Fibroblast of lung (primary cell): ENCODE measurements at places on chromosomes 2 and 18. TPM values are rescaled to one million over a fixed set of nuclear protein-coding genes. Genes with fewer than 3 reads are reported as not detected.

DNA sequence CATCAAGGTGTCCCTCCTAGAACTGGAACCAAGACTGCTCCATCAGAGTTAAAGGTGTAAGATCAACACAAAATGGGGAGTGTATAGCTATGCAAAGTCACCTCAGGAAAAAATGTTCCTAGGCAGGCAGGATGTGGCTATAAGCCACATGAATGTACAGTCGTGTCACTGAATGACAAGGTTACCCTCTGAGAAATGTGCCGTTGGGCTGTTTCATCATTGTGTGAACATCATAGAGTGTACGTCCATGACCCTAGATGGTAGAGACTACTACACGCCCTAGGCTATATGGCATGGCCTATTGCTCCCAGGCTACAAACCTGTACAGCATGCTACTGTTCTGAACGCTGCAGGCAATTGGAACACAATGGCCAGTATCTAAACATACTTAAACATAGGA is 24.5 kb downstream of the TYMS start:
- no peak for DNase-seq

DNA sequence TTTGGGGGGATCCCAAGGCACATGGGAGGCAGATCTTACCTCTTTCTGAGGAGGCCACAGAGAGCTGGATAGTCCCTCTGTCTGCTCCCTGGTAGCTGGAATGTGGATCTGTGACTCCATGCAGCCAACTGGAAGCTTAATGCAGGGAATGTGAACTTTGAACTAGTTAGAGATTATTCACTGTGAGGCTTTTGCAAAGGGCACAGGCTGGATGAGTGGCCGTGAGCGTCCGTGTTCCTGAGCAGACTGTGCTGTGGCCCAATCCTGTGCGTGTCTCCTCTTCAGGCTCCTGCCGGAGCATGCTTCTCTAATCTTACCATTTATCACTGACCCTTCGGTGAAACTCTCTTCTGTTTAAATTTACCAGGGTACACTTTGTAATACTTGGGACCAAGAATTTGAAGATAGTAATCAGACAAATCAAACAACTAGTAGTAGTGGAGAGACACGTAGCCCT is 187.6 kb downstream of the PTPRM start:
- DNase-seq, result no peak

- DNase-seq, result no peak
Measured at GRCh38 chr2:159808032-159808425, 10.0 kb upstream of the CD302 start.

Gene NPPC
- polyA plus RNA-seq, result not detected in 2 replicates

DNA sequence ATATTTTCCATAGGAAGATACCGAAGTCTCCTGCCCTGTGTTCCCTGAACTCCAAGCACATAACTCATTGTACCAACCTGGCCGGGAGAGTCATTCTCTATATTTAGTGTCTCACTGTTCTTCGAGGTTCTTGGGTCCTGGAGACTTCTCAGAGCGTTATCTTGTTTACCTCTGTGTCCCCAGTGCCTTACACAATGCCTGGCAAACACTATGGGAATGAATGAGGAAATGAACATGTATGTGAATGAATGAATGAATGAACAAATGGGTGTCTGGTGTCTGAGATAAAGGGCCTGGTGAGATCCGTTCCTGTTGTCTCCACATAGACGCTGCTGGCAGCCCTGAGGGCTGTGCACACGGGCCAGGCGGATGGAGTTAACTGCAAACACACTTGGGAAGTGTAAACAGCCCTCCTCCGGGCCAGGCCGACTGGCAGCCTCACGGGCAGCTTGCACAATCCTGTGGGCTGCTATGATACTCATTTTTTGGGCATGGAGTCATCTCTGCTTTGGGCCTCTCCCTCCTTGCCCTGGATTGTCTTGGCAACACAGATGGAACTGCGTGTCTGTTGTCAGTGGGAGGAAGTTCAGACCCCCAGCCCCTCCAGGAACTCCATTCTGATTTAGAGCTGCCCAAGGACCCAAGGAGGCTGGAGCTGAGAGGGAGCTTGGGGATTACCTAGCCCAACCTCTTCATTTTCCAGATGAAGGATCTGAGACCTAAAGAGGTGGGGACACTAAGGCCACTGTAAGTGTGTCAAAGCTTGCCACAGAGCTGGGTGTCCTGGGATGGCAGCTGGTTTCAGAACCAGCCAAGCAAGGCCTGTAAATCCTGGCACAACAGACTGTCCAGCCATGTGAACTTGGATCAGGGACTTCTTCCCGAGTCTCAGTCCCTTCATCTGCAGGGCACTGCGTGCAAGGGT is 124.4 kb downstream of the INHBB start:
- DNase-seq, result peak; percentile 97

GRCh38 chr2:172230332-172230888 is 127.7 kb upstream of the DLX2 start:
- no peak for DNase-seq

DNA sequence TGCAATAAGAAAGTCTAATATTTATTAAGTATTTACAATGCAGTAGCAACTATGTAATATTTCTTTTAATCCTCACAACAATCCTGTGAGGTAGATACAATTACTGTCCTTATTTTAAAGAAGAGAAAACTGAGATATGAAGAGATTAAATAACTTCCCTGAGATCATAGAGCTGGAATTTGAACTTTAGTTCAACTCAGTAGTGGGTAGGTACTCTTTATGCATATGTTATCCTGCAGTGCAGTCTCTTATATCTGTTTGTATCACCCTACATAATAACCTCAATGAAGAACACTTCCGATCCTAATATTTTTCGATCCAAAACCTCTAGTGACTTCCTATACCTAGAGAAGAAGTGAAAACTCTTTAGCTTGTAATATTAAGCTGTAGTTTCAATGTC is 64.2 kb downstream of the PLA2R1 start:
- DNase-seq, result peak; percentile 43

- DNase-seq, result no peak
Measured at GRCh38 chr2:61257446-61257845, 95.5 kb downstream of the C2orf74 start.

- DNase-seq, result no peak
Measured at GRCh38 chr2:227759411-227760118, 13.9 kb downstream of the SCYGR8 start.

DNA sequence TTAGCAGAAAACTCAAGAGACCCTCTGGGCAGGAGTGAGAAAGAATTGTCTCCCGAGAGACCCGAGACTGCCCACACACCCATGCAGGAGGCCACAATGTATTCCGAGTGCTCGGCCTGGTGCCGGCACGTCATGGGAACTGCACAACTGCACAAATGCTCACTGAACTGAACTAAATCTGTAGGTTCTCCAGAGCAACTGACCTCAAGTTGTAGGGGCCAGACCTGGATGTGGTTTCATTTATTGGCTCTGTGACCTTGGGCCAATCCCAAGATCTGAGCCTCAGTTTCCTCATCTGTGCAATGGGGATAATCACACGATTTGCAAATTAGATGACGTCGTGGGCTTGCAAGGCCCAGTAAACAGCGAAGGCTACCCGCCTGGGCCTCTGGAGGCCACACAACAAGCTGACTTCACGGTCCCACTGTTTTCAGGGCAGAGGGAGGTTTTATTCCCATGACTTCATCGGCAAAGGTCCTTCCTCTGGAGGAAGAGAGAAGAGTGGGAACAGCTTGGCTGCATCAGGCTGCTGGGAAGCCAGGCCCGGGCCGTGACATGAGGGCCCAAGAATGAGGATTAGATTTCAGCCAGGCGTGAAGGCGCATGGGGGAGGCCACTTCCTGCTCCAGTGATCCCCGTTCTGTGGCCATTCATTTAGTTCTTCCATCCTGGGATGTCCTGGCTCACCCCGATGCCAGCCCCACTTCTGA is 3.6 kb upstream of the ERFE start:
- peak; percentile 75 for DNase-seq

DNA sequence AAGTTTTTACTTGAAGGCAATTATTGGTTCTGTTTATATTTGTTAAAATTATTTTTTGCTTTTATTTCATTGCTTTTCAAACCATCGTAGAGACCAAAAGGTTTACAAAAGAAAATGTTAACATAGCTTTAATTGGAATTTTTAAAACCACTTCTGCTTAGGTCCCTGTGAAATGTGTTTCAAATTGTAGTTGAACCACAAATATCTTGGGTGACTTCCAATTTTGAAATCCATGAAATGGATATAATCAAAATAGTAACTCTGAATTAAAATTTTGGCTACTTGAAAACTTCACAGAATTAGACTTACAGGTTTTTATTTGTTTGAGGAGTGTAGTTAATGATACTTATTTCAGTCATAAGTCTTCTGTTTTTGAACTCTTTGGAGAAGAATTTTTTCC is 3.1 kb upstream of the SPAG16 start:
- DNase-seq, result peak; percentile 58

GRCh38 chr18:25678221-25678620 is 326.3 kb upstream of the ZNF521 start:
- peak; percentile 22 for DNase-seq

Gene SDC1
- polyA plus RNA-seq, result 14.6 and 45.5 TPM in 2 replicates

Gene PGAP1
- polyA plus RNA-seq, result 4.3 and 7.0 TPM in 2 replicates

Gene DTNA
- polyA plus RNA-seq, result 26.9 and 49.8 TPM in 2 replicates

- no peak for DNase-seq
Measured at GRCh38 chr2:27354597-27354927, 2.0 kb downstream of the GTF3C2 start.

- no peak for DNase-seq
Measured at GRCh38 chr18:28805491-28805890, 628.6 kb upstream of the CDH2 start.

GRCh38 chr18:6405237-6406074 is 9.3 kb downstream of the L3MBTL4 start:
- DNase-seq, result no peak

Gene NAT8
- polyA plus RNA-seq, result not detected in 2 replicates

GRCh38 chr2:216023055-216023648 is 9.8 kb upstream of the MREG start:
- DNase-seq, result peak; percentile 61

Gene CD207
- polyA plus RNA-seq, result 0.03 TPM in 1 of 2 replicates, not detected in the other

- no peak for DNase-seq
Measured at GRCh38 chr2:45816272-45816671, 164.8 kb downstream of the PRKCE start.

DNA sequence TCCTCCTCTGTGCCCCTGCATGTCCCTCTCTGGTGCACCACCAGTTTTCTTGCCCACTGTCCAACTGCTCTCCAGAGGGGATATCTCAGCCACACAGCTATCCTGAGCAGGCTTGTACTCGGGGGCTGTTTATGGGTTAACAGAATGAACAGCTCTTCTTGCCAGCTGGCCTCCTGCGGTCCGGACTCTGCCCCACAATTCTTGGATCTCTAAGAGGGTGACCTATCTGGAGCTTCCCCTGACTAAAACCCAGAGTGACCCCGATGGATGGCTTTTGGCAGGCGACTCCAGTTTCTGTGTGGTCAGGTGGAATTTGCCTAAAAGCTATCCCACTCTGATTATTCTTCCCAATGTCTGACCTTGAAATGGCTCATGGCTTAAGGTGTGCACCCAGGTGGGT is 9.1 kb downstream of the SOWAHC start:
- DNase-seq, result no peak
